Mesendoderm (in vitro differentiated cells): ENCODE measurements at places on chromosomes 12 and 14.

- no peaks in the 10 kb centered on the region for H3K27me3 ChIP-seq
- H3K4me1 ChIP-seq = no peaks in the 10 kb centered on the region
- no peak overlapping the region for H3K4me3 ChIP-seq
- H3K36me3 ChIP-seq = no peaks in the 10 kb centered on the region
These were observed 136.1 kb downstream of the PAPOLA start for GRCh38 chr14:96638041-96638855.

DNA sequence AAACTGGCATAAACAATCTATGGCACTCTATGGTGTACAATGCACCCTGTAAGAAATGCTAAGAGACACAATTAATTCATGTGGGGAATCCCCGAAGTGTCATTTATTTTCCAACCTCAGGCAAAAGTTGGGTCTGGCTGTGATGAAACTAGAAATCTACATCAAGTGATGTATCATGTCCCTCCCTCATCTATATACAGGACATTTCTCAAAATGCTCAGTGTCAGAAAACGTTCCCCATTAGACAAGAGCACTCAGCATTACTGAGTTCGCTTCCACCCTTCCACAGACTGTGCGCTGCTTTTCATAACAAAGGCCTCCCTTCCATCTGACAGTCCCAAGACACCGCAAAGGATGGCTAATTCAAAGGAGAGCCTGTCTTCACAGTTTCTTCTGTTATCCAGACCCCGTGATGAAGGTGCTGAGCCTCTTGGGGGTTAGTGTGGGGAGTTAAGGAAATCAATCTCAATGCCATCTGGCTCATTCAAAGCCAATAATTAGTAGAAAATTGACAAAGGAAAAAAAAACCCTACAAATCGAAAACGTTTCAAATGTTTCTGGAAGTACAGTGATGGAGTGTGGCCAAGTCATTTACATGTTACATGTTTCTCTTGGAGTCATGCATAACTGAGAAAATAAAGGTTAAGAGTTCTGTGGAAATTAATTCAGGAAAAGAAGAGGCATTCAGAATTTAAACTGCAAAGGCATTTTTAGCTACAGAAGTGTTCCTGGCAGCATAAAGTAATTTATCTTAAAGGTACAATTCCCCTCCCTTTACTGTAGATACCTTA lies 7.5 kb downstream of the CCDC88C start:
- DNase-seq = no peak
- H3K36me3 ChIP-seq = peaks cover 4% of the 10 kb centered on the region
- H3K27me3 ChIP-seq = no peaks in the 10 kb centered on the region
- no peak overlapping the region for H3K4me3 ChIP-seq
- no peak overlapping the region for H3K27ac ChIP-seq

- H3K27me3 ChIP-seq = no peaks in the 10 kb centered on the region
- DNase-seq = peak; percentile 42
- no peak overlapping the region for H3K27ac ChIP-seq
- no peaks in the 10 kb centered on the region for H3K4me1 ChIP-seq
- H3K36me3 ChIP-seq = no peaks in the 10 kb centered on the region
These were observed 122.3 kb upstream of the ATF1 start for GRCh38 chr12:50641566-50641965.

GRCh38 chr14:88470542-88471440 lies 84.0 kb downstream of the PTPN21 start:
- no peak overlapping the region for H3K27ac ChIP-seq
- H3K4me1 ChIP-seq = no peaks in the 10 kb centered on the region
- peaks cover 2% of the 10 kb centered on the region for H3K36me3 ChIP-seq
- DNase-seq = no peak

DNA sequence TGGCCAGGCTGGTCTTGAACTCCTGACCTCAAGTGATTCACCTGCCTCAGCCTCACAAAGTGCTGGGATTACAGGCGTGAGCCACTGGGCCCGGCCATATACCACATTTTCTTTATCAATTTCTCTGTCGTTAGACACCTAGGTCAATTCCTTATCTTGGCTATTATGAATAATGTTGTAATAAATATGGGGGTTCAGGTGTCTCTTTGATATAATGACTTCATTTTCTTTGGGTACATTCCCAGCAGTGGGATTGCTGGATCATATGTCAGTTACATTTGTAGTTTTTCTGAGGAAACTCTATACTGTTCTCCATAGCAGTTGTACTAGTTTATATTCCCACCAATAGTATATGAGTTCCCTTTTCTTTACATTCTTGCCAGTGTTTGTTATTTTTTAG lies 67.8 kb upstream of the DDHD1 start:
- no peak overlapping the region for H3K4me3 ChIP-seq
- no peaks in the 10 kb centered on the region for H3K27me3 ChIP-seq
- DNase-seq = no peak

DNA sequence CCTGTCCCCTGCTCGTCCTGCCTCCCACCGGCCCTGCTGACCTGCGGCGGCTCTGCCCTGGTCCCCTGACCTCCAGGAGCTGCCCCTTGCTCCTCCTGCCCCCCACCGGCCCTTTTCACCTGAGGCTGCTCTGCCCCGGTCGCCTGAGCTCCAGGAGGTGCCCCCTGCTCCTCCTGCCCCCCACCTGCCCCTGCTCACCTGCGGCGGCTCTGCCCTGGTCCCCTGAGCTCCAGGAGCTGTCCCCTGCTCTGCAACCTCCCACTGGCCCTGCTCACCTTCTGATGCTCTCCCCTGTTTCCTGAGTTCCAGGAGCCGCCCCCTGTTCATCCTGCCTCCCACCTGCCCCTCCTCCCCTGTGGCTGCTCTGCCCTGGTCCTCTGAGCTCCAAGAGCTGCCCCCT lies 101.3 kb downstream of the TMEM121 start:
- H3K27ac ChIP-seq = no peak overlapping the region
- no peak overlapping the region for H3K4me3 ChIP-seq
- no peaks in the 10 kb centered on the region for H3K4me1 ChIP-seq

- H3K4me3 ChIP-seq = no peak overlapping the region
- peak; percentile 42 for DNase-seq
- no peaks in the 10 kb centered on the region for H3K27me3 ChIP-seq
- H3K36me3 ChIP-seq = no peaks in the 10 kb centered on the region
- no peak overlapping the region for H3K27ac ChIP-seq
These were observed 6.1 kb downstream of the ERBB3 start for GRCh38 chr12:56086096-56086495.

- H3K4me1 ChIP-seq = peaks cover 2% of the 10 kb centered on the region
- no peak for DNase-seq
- no peaks in the 10 kb centered on the region for H3K27me3 ChIP-seq
- H3K4me3 ChIP-seq = no peak overlapping the region
- no peaks in the 10 kb centered on the region for H3K36me3 ChIP-seq
These were observed 82.5 kb downstream of the LMO3 start for GRCh38 chr12:16523284-16523950.

- no peak for DNase-seq
- H3K27ac ChIP-seq = no peak overlapping the region
- no peaks in the 10 kb centered on the region for H3K36me3 ChIP-seq
- no peak overlapping the region for H3K4me3 ChIP-seq
- H3K27me3 ChIP-seq = no peaks in the 10 kb centered on the region
These were observed 90.4 kb downstream of the ADGRD1 start for GRCh38 chr12:131044136-131044535.

- DNase-seq = no peak
- peaks cover 3% of the 10 kb centered on the region for H3K36me3 ChIP-seq
- no peak overlapping the region for H3K27ac ChIP-seq
- peaks cover 13% of the 10 kb centered on the region for H3K4me1 ChIP-seq
- H3K4me3 ChIP-seq = no peak overlapping the region
- no peaks in the 10 kb centered on the region for H3K27me3 ChIP-seq
These were observed 16.4 kb downstream of the HDAC7 start for GRCh38 chr12:47803191-47803875.

DNA sequence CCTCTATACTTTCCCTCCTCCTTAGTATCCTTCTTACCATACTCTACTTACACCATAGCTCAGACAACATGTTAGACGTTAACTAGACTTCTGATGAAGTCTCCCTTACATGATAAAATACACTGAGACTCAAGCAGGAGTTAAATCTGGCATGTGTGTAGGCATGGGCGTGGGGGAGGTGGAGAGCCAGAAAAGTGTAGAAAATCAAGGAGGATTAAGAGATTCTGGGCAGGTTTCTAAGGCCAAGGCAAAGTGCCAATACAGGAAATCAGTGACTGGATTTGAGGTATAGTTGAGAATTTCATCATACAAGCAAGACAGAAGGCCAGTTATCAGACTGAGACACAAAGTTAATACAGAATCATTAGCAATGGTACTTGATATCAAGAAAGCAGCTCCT lies 37.4 kb downstream of the EPS8 start:
- no peaks in the 10 kb centered on the region for H3K36me3 ChIP-seq
- no peak overlapping the region for H3K27ac ChIP-seq
- no peaks in the 10 kb centered on the region for H3K4me1 ChIP-seq
- DNase-seq = no peak

DNA sequence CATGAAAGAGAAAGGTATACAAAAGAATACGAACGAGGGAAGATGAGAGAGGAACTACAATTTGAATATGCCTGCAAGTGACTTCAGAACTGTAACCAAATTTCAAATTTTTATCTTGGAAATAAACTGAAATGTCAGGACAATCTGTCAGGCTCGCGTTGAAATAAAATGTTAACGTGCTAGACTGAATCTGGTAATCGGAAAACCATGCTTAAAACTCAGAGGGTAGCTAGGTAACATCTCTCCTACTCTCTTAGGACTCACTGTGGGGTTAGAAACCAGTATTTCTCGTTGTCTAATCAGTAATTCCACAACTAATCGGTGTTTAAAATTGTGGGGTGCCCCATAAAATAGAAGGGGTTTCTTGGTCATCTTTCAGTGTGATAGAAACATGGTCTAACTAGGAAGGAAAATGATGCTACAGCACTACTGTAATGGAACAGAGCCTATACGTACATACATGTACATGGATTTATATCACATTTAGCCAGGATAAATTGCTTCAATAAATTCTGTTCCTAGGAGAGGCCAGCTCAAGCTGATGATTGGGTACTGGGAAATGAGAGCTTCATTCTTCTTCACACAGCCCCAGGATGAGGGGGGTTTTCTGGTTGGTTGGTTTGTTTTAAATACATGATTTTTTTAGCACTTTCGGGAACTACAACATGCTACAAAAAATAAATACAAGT lies 23.9 kb downstream of the ATF7 start:
- no peaks in the 10 kb centered on the region for H3K4me1 ChIP-seq
- H3K4me3 ChIP-seq = no peak overlapping the region
- DNase-seq = no peak
- H3K36me3 ChIP-seq = no peaks in the 10 kb centered on the region
- no peaks in the 10 kb centered on the region for H3K27me3 ChIP-seq

DNA sequence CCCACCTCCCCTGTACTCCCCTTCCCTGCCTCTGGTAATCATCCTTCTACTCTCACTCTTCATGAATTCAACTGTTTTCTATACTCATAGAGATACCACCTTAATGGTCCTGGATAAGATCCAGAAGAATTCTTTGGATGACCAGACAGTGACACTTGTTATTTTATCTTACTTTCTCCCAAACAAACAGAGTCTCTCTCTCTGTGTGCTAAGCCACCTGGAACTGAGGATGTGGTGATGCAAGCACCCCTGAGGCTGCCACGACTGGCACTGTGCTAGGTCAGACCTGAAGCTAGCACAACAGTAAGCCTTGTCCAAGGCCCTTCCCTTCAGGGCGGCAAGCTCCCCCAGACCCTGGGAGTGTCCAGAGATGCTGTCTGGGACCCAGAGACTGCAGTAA lies 250.2 kb downstream of the C12orf50 start:
- no peak overlapping the region for H3K4me3 ChIP-seq
- DNase-seq = peak; percentile 16
- no peaks in the 10 kb centered on the region for H3K27me3 ChIP-seq
- no peak overlapping the region for H3K27ac ChIP-seq
- H3K4me1 ChIP-seq = no peaks in the 10 kb centered on the region

- no peak overlapping the region for H3K4me3 ChIP-seq
- H3K36me3 ChIP-seq = no peaks in the 10 kb centered on the region
- no peaks in the 10 kb centered on the region for H3K4me1 ChIP-seq
These were observed 211.1 kb downstream of the GLT1D1 start for GRCh38 chr12:129064209-129064855.

DNA sequence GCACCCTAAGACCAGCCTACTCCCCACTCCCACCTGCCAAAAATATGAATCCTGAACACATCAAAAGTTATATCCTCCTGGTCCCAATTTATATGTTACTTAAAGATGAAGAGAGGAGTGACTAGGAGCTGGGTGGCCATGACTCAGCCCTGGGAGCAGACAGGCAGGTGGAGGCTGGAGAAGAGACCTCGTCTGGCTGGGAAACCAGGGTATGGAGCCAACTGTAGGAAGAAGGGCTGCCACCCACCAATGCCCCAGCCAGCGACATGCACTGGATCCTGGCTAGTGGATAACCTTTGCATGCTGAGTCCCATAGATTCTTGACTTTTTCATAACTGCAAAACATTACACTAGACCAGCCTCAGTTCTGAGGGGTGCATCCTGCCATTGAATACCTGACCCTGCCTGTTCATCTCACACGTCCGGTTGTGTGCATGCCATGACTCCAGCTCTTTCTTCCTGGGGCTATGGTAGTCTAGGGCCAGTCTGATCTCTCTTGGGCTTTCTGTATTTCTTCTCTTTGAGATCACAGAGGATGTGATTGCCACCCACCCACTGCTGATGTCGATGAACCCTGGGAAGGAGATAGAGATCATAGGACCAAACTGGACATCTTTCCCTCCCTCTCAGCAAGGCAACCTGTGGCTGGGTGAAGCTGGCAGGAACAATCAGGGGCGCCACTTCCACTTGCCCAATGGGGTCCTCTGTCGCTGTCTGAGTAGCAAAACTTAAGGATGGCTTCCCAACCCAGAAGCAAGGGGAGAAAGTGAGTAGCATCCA lies 69.6 kb upstream of the DDX11 start:
- no peaks in the 10 kb centered on the region for H3K27me3 ChIP-seq
- no peaks in the 10 kb centered on the region for H3K36me3 ChIP-seq
- H3K27ac ChIP-seq = no peak overlapping the region
- no peak for DNase-seq

DNA sequence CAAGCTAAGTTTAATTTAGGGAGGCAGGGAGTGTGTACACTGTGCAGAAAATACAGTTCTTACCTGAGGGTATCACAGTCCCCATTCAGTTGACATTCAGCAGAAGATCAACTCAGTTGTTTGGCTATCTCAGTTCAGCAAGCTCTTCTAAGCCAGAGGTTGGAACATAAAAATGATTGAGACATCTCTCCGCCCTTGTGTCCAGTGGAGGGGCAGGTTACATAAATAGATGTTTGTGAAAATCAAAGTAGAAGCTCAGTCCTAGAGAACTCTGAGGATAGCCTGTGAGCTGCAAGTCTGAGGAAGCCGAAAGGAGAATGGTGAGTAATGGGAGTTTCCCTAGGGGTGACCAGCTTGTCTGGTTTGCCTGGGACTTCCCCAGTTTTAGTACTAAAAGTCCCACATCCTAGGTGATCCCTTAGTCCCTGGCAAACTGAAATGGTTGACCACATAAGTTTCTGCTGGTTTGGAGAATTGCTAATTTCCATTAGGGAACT lies 251.4 kb upstream of the ATP2B1 start:
- no peak overlapping the region for H3K27ac ChIP-seq
- H3K4me3 ChIP-seq = no peak overlapping the region
- H3K36me3 ChIP-seq = no peaks in the 10 kb centered on the region
- no peaks in the 10 kb centered on the region for H3K4me1 ChIP-seq
- no peak for DNase-seq
